ENCODE measurements at places on chromosomes 7 and 10.

- no peak for DNase-seq
Measured at GRCh38 chr10:124197371-124198124, 104.2 kb upstream of the CHST15 start.

- no peak for DNase-seq
Measured at GRCh38 chr10:3255616-3256015, 83.0 kb upstream of the PITRM1 start.

GRCh38 chr10:74096777-74097176 is 53.9 kb downstream of the AP3M1 start:
- DNase-seq, result no peak

DNA sequence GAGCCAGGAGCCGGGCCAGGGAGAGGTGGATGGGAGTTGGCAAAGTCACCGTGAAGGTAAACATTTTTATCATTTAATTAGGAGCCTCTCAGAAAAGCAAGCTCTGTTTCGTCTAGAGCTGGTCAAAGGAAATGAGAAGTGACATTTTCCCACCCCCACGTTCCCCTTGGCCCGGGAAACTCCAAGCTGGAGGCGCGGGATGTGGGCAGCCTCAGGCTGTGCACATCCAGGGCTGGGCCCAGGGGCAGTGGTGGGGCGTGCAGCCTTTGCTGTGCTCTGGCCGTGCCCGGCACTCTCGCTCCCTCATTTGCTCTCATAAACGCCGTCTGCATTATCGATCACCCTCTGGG is 135.6 kb upstream of the RET start:
- no peak for DNase-seq

DNA sequence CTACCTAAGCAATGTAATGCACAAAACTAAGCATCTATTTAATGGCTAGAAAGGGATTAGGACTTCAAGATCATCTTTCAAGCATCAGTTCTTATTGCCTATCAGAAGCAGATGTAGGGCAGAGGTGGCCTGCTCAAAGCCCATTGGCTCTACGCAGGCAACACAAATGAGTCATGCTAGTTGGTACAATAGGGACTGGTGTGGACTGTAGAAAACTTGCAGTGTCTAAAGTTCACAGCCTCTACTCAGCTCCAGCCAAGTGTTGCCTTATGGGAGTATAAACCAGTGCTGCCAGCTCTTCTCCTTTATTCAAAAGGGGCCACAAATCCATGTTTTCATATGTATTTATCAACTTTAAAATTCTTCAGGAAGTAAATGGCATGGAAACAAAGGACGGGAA is 31.7 kb downstream of the ASAH2 start:
- no peak for DNase-seq

- no peak for DNase-seq
Measured at GRCh38 chr10:48799341-48800006, 114.8 kb downstream of the WDFY4 start.

GRCh38 chr10:77485847-77486246 is 151.8 kb downstream of the KCNMA1 start:
- DNase-seq, result no peak

GRCh38 chr7:131197920-131198615 is 129.6 kb upstream of the MKLN1 start:
- no peak for DNase-seq

- DNase-seq, result peak; percentile 35
Measured at GRCh38 chr10:11403116-11403515, 208.3 kb downstream of the USP6NL start.

DNA sequence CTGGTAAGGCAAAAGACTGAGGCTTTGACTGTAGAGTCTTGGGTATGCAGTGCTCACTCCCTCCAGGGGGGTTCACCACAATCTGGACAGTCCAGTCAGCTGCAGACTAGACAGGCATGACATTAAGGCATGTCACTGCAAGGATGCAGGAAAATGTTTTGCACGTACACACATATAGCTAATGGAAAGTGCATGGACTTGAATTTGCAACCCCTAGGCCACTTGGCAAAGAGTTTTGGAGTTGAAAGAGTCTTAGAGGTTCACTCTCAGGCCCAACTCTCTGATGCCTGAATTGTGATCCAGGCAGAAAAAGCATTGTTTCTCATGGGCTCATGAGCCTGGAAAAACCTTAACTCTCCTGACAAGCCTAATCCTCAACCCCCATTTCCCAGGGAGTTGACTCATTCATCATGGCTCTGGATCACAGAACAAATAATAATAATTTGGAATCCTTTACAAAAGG is 51.9 kb downstream of the LAMB4 start:
- no peak for DNase-seq

- no peak for DNase-seq
Measured at GRCh38 chr10:124315591-124316270, 103.0 kb downstream of the OAT start.

DNA sequence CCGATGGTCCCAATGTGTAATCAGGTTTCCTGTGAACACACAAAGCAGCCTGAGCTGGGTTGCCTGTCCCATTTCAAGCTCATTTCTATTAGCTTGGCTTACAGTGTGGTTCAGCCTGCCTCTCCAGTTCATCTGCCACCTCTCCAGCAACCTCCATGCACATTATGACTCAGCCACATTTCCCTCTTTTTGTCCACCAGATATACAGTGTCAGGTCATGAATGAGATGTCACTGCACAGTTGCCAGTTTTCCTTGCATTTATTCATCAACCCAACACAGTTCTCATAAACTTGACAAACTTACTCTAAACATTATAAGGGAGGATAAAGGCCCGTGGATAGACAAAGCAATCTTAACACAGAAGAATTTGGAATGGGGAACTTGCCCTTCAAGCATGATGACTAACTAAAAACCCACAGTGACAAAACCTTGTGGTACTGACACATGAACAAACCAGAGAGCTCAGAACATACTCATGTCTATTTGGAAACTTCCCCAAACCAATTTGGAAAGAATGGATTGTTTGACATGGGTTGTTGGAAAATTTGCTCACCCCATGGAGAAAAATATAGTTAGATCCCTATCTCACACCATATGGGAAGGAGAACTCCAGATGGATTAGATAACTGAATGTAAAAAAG is 2.5 kb upstream of the CFAP58 start:
- DNase-seq, result no peak

DNA sequence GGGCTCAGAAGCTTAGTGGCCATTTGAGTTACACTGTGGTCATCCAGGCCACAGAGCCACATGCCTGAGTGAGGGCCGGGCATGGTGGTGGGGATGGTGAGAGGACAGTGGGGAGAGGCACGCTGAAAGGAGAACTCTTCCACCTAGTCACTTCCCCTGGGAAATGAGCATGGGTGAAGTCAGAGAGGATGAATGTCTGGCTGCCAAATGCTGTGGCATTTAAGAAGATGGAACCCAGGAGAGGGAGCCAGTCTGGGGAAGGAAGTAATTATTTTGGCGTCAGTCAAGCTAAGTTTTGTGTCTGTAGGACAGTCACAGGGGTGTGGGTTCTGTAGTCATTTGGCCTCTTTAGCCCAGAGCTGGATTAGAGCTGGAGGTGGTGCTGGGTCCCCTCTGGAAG is 86.0 kb upstream of the PODXL start:
- DNase-seq, result no peak

DNA sequence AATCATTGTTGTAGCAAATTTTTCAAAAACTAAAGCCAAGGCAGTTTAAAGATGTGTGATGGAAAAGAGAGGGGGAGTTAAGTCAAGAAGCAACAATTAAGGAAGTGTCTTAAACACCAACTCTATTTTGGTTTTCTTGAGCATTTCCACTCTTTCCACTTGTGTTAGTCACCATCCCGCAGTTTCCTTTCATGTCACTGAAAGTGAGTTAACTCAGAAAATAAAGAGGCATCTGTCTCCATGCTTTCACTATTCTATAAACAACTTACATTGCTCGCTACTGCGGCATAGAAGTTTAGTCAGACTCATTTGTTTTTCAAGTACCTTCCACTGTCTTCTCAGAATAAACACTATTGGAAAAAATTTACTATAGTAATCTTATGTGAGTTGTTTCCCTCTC is 284.9 kb upstream of the SEMA3D start:
- no peak for DNase-seq

DNA sequence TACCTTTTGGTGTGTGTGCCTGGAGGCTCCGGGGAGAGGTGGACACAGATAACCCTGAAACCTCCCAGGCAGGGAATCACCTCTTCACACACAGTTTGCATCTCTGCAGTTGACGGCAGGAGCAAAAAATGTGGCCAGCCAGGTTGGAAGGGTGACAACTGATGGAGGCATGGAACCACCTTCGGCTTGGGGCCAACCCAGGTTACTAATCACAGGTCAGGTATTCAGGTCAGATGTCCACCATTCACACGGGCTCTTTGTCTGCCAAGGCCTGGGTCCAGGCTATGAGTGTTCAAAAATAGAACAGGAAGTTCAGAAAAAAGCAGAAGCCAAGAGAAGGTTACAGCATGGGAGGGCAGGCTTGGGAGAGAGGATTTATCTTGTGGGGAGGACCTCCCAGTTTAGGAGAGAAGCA is 137.2 kb upstream of the EFCAB10 start:
- DNase-seq, result no peak

DNA sequence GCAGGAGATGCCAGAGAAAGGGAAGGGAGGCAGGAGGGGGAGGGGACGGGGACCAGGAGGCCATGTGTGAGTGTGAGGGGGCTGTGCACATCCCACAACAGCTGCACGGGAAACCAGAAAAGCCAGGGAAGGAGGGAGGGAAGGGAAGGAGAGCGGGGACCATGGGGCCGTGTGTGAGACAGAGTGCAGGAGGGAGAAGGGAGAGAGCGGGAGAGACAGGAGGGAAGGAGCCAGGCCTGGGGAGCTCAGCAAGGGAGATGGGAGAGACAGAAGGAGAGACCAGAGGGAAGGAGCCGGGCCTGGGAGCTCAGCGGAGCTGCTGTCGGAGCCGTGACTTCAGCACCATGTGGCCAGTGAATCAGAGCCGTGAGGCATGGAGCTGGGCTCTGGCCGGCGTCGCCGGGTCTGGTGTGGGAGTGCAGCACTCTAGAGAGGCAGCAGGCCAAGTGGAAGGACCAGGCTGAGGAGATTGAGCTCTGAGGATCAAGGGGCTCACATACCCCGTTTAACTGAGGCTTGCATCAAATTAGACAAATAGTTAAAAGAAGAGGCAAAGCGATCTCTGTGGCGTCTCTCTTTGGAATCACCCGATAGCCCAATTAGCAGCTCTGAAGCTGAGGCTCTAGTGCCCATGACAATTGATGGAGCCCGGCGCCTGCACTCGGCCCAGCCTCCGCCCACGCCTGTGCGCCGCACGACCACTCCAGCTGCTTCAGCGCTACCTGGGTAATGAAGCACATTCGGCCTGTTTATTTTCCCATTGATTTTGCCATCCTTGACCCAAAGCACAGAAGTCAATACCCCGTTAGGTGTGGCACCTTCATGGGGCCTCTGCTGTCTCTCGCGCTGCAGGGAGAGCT is 150.4 kb downstream of the MAD1L1 start:
- DNase-seq, result no peak

DNA sequence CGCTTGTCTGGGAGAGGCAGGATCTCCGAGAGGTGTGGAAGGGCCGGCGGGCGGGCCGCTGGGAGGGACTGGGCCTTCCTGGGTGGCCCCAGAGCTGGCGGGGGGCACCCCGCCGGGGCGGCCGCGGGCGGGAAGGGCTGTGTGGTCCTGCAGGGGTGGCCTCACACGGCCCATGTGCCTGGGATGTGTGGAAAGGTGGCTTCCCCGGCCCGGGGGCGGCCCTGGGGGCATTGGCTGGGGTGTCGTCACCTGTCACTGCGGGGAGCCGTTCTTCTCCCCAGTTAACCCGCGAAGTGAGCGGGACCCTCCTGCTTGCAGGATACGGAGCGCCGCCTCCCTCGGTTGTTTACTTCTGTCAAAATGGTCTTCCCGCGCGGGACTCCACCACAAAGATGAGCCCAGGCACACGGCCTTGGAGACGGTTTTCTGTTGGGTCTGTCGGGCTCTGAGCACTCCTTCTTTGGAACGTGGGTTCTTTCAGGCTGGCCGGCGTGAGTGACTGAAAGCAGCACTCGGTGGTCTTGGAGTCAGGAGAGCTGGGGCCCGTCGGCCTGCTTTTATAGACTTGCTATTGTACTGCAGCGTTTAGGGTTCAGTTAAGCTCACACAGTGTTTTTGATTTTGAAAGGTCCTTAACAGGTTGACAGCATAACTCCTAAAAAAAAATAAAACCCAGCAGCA is 700 bp downstream of the SMC3 start:
- peak; percentile 48 for DNase-seq

- no peak for DNase-seq
Measured at GRCh38 chr7:24318326-24318725, 34.3 kb downstream of the NPY start.

- DNase-seq, result no peak
Measured at GRCh38 chr10:660970-661596, 28.4 kb downstream of the DIP2C start.

GRCh38 chr7:73624669-73625001 is 313 bp upstream of the MLXIPL start:
- no peak for DNase-seq

DNA sequence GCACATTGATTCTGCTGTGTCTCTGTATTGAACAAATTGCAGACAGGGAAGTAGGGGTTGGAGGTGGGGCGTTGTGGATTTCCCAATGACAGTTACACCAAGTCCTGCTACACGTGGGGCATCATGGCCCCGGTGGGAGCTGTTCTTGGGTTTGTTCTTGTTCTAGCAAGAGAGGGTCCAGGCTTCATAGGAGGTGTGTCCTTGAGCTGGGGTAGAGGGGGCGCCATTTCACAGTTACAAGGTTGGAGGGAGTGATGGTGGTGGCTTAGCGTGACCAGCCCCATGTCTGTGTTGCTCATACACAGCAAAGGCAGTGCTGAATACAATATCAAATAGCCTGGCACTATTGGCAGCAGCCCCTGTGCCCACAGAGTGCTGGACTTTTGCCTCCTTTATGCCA is 15.7 kb downstream of the SH2D4B start:
- no peak for DNase-seq

DNA sequence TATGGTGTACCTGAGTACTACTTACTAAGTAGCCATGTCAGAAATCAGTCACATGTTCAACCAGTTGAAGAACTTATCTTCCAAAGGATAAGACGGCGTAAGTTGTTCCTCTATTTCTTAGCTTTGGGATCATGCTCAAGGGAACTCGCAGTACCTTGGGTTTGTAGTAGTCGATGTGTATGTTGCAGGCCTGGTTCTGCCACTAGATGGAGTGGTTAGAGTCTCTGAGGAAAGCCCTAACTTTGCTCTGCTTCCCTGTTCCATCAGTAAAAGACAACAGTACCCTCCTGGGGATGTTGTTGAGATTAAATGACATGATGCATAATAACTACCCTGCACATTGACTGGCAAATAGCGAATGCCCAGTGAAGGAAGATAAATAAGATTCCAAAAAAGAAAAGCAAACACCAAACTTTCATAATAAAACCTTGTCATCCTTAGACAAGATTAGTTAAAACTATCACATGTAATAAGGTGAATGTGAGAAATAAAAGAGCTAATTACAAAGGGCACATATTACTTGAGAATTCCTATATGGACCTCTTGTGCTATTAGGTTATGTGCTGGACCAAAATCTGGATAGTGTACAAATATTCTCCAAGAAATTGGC is 165.9 kb downstream of the ABCA13 start:
- DNase-seq, result no peak

DNA sequence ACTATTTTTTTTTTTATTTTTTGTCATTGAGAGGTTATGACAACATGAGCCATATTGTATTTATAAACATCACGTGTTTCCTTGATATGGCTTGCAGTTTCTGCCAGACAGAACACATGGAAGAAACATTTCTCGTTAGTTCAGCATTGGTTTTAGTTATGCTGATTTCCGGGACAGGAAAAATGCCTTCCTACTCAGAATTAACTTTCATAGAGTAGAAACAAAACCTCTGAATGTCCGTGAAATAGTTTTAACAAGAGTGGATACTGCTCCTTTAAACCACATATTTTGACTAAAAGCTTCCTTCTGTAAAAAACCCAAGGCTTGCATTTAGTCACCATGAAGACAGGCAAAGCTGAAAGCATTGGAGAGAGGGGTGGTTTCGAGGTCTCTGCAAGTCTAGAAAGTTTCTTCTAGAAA is 240.4 kb downstream of the KIAA1217 start:
- DNase-seq, result no peak
